Thoracic aorta endothelial cell (primary cell): ENCODE measurements at places on chromosomes 2 and 18. TPM values are rescaled to one million over a fixed set of nuclear protein-coding genes. Genes with fewer than 3 reads are reported as not detected.

Gene FAM136A
- 53.9 and 56.4 TPM in 2 replicates for total RNA-seq

Gene POTEC
- total RNA-seq = not detected in 2 replicates

Gene DLGAP1
- 0.27 and 2.2 TPM in 2 replicates for total RNA-seq

Gene RBM43
- total RNA-seq = 6.3 and 6.8 TPM in 2 replicates

Gene CMPK2
- 1.1 and 1.9 TPM in 2 replicates for total RNA-seq

Gene ALPI
- not detected in 2 replicates for total RNA-seq
